Activated CD4-positive, CD25-positive, alpha-beta regulatory T cell treated with anti-CD3 and anti-CD28 coated beads, Interleukin-2, amount 50 U/mL, for 16 hours (primary cell): ENCODE measurements at places on chromosomes 2 and 18.

- no peak for DNase-seq
Observed at GRCh38 chr18:70166668-70167067, 38.8 kb downstream of the RTTN start.

- DNase-seq = no peak
Observed at GRCh38 chr2:65701191-65701590, 268.8 kb upstream of the SPRED2 start.

GRCh38 chr2:126946318-126947102 lies 47.8 kb downstream of the TEX51 start:
- no peak for DNase-seq

- no peak for DNase-seq
Observed at GRCh38 chr18:11741505-11742145, 52.6 kb downstream of the GNAL start.
